ENCODE measurements at places on chromosomes 12 and 14.
A peak's percentile ranks its signal among the peaks of the same experiment; 100 is the strongest.

- DNase-seq: no peak
These were observed 153.0 kb downstream of the PHETA1 start for GRCh38 chr12:111215881-111216280.

- peak; percentile 11 for DNase-seq
These were observed 46.7 kb downstream of the TMCC3 start for GRCh38 chr12:94603434-94604365.

DNA sequence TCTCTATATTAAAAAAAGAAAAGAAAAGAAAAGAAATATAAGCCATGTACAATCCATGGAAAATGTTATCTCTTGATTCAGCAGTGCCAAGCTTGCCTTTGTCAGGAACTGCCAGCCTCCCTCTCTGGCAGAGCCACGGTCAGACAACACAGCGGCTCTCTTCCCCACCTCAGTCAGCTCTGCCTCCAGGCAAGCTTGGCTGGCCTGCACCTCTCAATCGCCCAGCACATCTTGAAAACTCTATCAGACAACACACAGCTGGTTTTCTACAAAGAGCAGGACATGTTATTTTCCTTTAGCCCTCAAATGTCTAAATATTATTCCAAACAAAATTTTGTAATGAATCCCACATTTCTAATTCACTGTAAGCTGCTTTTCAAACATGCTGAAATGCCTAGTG, 20.0 kb upstream of the GCH1 start:
- DNase-seq: no peak

DNA sequence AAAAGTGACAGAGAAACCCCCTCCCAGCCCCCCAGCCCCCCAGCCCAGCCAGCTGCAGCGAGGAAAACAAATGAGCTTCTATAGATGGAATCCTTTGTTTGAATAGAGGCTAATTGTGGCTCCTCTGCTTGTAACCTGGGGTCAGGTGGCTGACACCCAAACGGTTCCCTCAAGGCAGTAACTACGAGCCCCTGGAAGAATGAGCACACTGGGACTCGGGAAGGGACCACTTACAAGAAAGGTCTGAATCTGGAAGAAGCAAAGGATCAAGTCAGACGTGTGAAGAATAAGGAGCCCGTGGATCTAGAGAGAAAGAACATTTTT, 108.7 kb upstream of the FUT8 start:
- no peak for DNase-seq

DNA sequence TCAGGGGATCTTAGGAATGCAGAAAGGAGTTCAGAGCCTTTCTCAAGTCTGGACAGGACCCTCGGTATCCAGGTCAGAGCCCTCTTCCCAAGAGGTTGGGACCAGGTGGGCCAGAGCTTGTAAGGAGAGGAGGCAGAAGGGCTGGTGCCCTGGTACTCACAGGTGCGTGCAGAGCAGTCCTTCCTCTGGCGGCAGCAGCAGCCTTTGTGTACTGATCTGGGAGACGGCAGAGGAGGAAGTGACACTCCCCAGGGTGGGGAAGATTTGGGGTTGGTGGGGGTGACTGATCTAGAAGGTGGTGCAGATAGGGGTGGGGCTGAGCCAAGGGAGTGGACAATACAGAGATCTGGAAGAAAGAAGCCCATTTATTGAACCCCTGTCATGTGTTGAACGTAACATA, at the start of gene ITGB7:
TSS of gene ITGB7 (minus strand) at position 210 of the 400 bp plus-strand sequence. CDS start 6,808 bp downstream, outside the sequence.
- no peak for DNase-seq

GRCh38 chr12:112419297-112420133, 768 bp downstream of the PTPN11 start:
- peak; percentile 85 for DNase-seq
